AG04450 (cell line): ENCODE measurements at places on chromosomes 12 and 14.

GRCh38 chr12:90428465-90428864 is 526.5 kb downstream of the CCER1 start:
- DNase-seq: no peak

GRCh38 chr12:43758247-43758727 is 303 bp downstream of the PUS7L start:
- no peak for DNase-seq

GRCh38 chr14:65164068-65164824 is 61.9 kb upstream of the MAX start:
- no peak for DNase-seq

GRCh38 chr12:48683534-48683933 is 1.5 kb upstream of the KANSL2 start:
- no peak for DNase-seq

- no peak for DNase-seq
Measured at GRCh38 chr12:18951218-18951617, 178.3 kb upstream of the PLEKHA5 start.
